ENCODE measurements at places on chromosomes 7 and 10.

DNA sequence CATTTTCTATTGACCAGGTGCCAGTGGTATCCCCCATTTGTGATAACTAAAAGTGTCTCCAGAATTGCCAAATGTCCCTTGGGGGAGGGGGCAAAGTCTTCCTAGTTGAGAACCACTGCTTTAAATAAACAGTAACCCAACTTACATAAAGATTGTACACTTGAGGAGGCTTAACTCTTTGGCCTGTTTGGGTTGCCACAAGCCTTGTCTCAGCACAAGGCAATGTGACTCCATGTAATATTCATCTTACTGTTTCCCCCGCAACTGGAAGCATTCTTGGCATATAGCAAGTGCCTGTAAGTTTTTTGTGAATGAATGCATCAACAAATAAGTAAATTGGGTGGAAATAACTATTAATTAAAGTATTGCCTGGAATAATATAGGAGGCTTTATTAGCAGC is 108.3 kb downstream of the ANK3 start:
- DNase-seq: no peak

- DNase-seq: no peak
These were observed 33.8 kb downstream of the NOLC1 start for GRCh38 chr10:102185811-102186527.

- no peak for DNase-seq
These were observed 73.9 kb upstream of the ARMC3 start for GRCh38 chr10:22853906-22854447.

DNA sequence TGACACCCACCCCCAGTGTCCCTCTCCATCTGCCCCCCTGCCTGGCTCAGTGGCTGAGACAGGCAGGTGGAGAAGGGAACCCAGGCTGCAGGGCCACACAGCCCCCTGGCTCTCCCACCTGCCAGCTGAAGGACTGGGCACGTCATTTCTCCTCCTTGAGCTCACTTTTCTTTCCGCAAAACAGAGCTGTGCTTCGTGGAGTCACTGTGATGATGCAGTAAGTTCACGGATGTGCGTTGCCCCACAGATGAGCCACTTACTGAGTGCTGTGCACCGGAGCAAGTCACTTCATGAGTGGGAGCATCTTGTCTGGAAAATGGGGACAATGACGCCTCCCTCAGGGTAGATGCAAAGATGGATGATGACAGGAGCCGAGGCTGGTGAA is 2.7 kb downstream of the OPN4 start:
- DNase-seq: no peak

GRCh38 chr7:111540199-111540815 is 22.0 kb downstream of the IMMP2L start:
- no peak for DNase-seq

- no peak for DNase-seq
These were observed 35.0 kb downstream of the WBP1L start for GRCh38 chr10:102778781-102779180.

- no peak for DNase-seq
These were observed 381.2 kb upstream of the MBL2 start for GRCh38 chr10:53153831-53154230.

DNA sequence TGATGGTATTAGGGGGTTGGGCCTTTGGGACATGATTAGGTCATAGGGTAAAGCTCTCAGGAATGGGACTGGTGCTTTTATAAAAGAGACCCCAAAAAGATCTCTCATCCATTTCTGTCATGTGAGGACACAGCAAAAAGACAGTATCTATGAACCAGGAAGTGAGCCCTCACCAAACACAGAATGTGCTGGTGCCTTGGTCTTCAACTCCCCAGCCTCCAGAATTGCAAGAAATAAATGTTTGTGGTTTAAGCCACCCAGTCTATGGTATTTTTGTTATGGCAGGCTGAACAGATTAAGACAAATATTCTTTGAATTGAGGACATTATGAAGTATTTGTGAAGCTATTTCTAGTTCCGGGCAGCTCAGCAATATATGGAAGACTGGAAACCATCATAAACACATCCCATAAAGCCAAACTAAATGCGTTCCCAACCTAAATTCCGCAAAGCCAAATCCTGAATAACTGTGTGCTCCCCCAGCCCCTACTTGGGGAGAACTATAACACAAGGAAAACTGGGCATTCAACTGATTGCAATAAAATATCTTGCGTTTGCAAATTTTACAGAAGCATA is 153.7 kb downstream of the GALNT17 start:
- no peak for DNase-seq

- no peak for DNase-seq
These were observed 455.3 kb downstream of the REEP3 start for GRCh38 chr10:63976538-63976937.

DNA sequence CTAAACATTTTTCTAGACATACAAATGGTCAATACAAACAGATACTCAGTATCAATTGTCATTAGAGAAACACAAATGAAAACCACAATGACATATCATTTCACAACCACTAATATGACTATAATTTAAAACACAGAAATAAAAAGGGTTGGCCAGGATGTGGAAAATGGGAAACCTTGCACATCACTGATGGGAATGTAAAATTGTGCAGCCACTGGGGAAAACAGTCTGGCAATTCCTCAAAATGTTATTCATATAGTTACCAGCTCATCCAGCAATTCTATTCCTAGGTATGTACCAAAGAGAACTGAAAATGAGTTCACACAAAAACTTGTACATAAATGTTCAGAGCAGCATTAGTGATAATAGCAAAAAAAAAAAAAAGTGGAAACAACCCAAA is 106.1 kb upstream of the LRRTM3 start:
- no peak for DNase-seq

DNA sequence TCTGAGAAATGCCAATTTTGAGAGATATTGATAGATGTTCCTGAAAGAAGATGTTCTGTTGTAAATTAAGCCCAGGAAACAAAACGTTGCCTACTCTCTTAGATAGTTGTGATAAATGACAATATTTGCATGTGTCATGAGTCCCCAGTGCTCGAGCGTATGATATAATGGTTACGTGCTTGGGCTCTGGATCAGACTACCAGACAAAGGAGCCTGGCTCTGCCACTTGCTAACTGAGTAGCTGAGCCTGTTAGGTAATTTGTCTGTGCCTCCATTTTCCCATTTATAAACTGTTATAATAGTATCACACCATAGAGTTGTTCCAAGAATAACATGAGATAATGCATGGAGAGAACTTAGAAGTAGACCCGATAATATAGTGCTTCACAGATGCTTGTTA is 1.8 kb downstream of the A1CF start:
- DNase-seq: no peak

DNA sequence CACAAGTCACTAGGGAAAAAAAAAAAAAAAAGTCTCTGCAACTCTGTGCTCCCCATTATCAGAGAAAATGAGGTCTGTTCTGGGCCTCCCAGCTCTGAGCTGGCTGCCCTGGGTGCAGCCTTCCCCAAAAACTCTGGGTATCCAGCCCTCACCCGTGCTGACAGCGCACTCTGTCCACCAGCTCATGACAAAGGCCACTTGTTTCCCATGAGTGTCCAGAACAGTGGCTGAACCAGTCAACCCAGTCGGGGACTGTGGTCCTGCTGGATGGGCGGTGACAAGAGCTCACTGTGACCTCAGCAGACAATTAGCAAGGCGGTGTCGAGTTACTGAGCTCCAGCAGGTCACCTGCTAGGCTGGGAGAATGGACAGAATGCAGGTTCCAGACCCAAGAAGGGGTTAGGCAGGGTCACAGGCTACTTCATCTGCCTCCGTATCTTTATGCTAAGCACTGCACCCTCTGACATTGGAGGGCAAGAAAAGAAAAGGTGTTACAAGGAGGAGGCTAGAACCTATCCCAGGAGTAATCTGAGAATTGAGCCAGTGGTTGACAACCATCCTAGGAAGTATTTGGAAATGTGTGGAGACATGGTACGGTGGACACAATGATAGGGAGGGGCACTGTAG is 37.2 kb downstream of the DLG5 start:
- no peak for DNase-seq

DNA sequence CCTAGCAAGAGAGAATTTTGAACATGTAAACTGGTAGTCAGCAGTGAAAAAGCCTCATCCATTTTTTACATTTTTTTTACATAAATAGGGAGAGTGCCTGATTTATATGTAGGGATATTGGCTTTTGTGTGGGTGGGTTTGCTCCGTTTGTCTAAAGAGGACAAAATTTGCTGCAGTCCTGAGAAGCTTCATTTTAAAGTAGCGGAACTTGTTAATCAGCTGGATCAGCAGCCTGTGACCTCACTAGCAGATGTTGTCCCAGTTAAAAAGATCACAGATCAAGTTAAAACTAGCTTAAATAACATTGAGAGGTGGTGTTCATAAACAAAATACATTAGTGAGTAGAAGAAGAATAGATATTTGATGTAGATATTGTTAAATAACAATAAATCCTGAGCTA is 2.6 kb downstream of the ATRNL1 start:
- no peak for DNase-seq

DNA sequence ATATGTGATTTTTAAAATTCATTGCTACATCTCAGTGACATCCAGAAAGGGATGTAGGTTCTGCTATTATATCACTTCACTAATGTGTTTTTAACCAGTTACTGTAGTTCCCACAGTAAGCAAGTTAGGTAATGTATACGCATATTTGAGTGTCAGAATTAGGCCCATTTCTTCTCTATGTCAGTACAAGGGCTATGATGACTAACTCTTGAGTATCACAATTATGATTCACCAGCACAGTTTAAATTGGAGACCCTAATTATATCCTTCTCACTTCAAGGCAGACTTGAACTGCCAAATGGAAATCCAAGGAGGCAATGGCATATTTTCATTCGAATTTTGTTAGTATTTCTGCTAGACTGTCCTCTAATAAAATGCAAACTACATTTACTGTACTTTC is 23.6 kb downstream of the BZW2 start:
- DNase-seq: no peak

DNA sequence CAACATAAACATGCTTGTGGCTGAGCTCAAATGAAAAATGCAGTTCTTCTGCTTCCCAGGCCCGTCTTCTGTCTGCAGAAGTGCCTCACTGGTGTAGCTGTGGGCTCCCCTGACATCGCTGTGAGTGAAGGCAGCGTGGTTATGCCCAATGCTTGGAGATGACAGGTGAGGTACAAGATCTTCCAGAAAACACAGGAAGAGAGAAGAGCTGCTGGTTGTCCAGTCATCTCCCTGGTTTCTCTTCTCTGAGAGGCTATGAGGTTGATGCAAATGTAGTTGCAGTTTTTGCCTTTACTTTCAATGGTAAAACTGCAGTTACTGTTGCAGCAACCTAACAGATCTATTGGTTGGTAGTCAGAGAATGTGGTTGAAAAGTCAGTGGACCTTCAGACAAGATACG is 223.6 kb downstream of the GATA3 start:
- DNase-seq: no peak

GRCh38 chr10:97685395-97685958 is 1.6 kb downstream of the AVPI1 start:
- no peak for DNase-seq

GRCh38 chr7:156318926-156319325 is 321.6 kb upstream of the RNF32 start:
- no peak for DNase-seq

DNA sequence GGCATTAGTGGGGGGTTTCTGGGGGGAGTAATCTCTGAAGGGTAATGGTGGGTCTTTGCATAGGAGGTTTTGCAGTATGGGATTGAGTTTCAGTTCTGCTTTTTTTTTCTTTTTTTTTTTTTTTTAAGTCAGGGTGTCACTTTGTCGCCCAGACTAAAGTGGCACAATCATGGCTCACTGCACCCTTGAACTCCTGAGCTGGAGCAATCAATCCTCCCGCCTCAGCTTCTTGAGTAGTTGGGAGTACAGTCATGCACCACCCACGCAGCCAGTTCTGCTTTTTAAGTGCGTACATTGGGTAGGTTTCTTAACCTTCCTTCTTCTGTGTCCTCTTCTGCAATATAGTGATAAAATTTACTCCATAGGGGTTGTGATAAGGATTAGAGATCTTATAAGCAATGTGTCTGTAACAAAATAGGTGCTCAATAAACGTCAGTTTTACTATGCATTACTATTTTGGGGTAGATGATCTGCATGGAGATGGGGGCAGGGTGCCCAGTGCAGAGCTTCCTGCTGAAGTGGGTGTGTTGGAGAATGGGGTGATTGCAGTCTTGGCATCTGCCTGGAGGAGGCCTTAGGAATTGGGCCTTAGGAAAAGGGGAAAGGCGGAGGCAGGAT is 9.6 kb downstream of the KAZALD1 start:
- DNase-seq: no peak

DNA sequence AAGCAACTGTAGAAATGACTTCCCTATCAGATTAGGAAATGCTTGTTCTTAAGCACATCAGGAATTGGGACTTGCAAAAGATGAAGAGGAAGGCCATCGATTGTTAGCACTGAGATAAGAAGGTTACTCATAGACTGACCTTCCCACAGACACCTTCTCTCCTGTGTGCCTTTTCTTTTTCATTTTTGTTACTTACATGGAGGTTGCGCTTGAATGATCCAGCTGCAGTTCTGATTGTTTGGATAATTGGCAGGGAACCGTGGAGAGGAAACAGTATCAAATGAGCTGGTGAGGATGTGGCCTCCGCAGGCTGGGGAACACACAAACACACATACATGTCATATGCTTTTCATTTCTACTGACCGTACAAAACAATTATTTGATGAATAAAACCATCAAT is 134.9 kb upstream of the RSU1 start:
- DNase-seq: no peak

DNA sequence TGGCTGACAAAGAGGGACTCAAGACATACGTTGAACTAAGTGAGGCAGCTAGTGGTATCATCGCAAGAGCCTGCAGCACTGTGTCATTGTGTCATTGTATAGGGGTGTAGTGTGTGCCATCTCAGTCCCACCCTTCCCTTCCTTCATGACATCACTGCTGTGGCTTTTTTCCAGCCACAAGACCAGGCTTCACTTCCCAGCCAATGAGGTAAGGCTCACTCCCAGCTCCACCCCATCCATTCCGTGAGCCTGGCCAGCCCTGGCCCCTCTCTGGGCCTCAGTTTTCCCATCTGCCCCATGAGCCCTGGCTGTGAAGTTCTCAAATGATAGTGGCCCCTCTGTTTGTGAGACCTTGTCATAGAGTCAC is 134.3 kb upstream of the ZMIZ1 start:
- no peak for DNase-seq

- DNase-seq: no peak
These were observed 44.8 kb downstream of the MALSU1 start for GRCh38 chr7:23343806-23344475.

DNA sequence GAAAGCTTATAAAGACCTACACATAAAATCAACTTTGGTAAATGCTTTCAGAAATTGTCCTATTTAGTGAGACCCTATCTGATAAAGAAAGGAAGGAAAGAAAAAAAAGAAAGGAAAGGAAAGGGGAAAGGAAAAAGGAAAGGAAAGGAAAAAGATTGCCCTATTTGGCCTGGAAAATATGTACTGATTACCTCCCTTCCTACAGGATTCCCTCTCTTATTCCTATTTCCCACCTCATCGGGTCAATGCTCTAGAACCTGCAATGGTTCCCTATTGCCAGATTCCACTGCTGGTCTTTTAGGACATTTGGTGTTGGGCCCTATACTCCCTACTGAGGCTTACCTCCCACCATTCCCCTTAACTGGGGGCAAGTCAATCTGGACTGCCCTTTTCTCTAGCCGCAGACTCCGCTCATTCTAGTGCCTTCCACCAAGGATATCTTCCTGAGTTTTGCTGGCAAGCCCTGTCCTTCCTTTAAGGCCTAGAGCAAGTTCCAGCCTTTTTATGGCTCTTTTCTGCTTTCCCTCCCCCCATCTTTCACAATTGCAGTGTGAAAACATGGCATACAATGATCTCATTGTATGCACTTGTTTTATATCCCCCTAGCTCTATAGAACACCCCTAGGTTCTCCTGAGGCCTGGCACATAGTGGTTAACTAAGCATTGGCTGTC is 4.4 kb downstream of the DDIT4 start:
- DNase-seq: no peak
